ENCODE measurements at places on chromosomes 3 and 15. TPM values are rescaled to one million over a fixed set of nuclear protein-coding genes. Genes with fewer than 3 reads are reported as not detected.
A peak's percentile ranks its signal among the peaks of the same experiment; 100 is the strongest.

GRCh38 chr3:172391592-172392302, 56.5 kb downstream of the GHSR start:
- H3K4me3 ChIP-seq, result no peak overlapping the region
- H3K36me3 ChIP-seq, result peaks cover 5% of the 10 kb centered on the region
- H3K4me1 ChIP-seq, result no peaks in the 10 kb centered on the region
- DNase-seq, result no peak

DNA sequence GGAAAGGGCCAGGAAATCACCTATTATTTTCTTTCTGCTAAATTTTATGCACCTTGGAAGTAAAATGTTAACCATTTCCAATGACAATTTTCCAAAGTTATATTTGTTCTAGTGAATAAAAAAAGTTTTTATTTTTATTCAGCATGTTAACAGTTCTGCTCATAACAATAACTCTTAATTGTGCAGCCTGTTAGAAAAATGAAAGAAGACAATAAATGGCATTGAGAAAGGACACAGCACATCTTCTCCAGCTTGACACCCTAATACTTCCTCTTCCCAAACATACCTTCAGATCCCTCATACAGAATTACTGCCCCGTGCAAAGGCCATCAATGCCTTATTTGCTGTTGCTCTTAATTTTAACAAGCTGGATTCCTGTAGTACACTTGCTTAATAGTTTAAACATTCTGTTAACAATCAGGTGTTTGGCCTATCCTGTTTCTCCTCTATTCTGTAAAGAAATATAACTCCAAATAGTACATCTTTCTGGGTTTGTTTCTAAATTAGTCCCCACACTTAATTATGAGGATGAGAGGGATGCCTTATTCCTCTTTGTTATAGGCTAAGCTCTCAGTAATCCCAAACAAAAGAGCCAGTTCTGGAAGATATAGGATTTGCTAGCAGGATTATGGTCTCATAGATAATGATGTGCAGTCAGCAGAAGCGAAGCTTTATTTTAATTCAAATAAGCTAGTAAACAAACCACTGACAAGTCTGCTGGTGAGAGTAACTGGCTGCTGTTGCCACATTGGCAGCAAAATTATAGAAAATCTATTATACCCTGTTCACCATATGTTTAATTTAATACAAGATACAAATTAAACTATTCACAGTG, 19.2 kb upstream of the SOX2 start:
- DNase-seq, result no peak
- H3K4me1 ChIP-seq, result peaks cover 3% of the 10 kb centered on the region
- H3K4me3 ChIP-seq, result no peak overlapping the region
- no peak overlapping the region for H3K27ac ChIP-seq

GRCh38 chr3:44235604-44236484, 5.8 kb upstream of the TOPAZ1 start:
- no peak overlapping the region for H3K4me3 ChIP-seq
- H3K4me1 ChIP-seq, result no peaks in the 10 kb centered on the region
- H3K36me3 ChIP-seq, result no peaks in the 10 kb centered on the region
- H3K27ac ChIP-seq, result peak overlapping the region; percentile 70
- DNase-seq, result peak; percentile 90

DNA sequence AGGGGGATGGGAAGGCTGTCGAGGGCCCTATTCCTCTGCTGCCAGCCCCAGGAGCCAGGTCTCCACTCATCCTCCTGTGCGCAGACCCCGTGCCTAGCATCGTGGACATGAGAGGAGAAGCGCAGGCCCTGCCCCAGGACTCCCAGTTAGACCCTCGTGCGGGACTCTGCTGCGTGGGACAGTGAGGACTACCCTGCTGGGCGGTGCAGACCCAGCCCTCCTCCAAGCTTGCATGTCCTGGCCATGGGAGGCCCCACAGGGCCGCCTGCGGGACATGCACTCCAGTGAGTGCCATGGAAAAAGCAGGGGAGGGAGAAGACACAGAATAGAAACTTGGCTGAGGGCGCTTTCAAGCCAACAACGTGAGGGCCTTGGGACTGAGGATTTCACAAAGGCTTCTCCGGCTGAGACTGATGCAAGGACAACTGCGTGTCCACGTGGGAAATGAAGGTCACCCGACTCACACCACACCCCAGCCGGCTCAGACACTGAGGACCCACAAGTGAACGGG, 62.6 kb upstream of the IQSEC1 start:
- H3K4me3 ChIP-seq, result no peak overlapping the region
- H3K4me1 ChIP-seq, result no peaks in the 10 kb centered on the region

GRCh38 chr15:69236505-69236904, 62.2 kb upstream of the PAQR5 start:
- H3K27me3 ChIP-seq, result no peaks in the 10 kb centered on the region
- H3K27ac ChIP-seq, result no peak overlapping the region
- DNase-seq, result no peak
- H3K36me3 ChIP-seq, result no peaks in the 10 kb centered on the region
- H3K4me1 ChIP-seq, result peaks cover 26% of the 10 kb centered on the region
- no peak overlapping the region for H3K4me3 ChIP-seq

GRCh38 chr3:185900228-185900627, 37.6 kb downstream of the TRA2B start:
- no peaks in the 10 kb centered on the region for H3K27me3 ChIP-seq
- no peak overlapping the region for H3K27ac ChIP-seq
- no peak overlapping the region for H3K4me3 ChIP-seq
- H3K4me1 ChIP-seq, result peaks cover 2% of the 10 kb centered on the region
- H3K36me3 ChIP-seq, result no peaks in the 10 kb centered on the region

CAMK2N2 gene
- total RNA-seq, result 0.23 TPM

PRSS50 gene
- 2.2 TPM for total RNA-seq

GOLGA8M gene
- total RNA-seq, result 2.1 TPM

GPR87 gene
- 0.28 TPM for total RNA-seq

TRPM1 gene
- total RNA-seq, result not detected

Data from lung (tissue), 17 donors.